ENCODE measurements at places on chromosomes 7 and 10. TPM values are rescaled to one million over a fixed set of nuclear protein-coding genes. Genes with fewer than 3 reads are reported as not detected.

- no peak for DNase-seq
These were observed 117.9 kb downstream of the ADCY1 start for GRCh38 chr7:45692031-45692430.

- peak; percentile 18 for DNase-seq
These were observed 67.8 kb upstream of the ATP6V0A4 start for GRCh38 chr7:138865843-138866242.

The PRKG1 gene
- polyA plus RNA-seq: 2.5 TPM

The MOGAT3 gene
- polyA plus RNA-seq: 0.11 TPM

GRCh38 chr10:3400348-3400747, 227.8 kb upstream of the PITRM1 start:
- DNase-seq: no peak

The SP8 gene
- 0.05 TPM for polyA plus RNA-seq

The OPALIN gene
- polyA plus RNA-seq: 0.18 TPM

GRCh38 chr7:44561962-44562621, 11.6 kb downstream of the DDX56 start:
- no peak for DNase-seq

DNA sequence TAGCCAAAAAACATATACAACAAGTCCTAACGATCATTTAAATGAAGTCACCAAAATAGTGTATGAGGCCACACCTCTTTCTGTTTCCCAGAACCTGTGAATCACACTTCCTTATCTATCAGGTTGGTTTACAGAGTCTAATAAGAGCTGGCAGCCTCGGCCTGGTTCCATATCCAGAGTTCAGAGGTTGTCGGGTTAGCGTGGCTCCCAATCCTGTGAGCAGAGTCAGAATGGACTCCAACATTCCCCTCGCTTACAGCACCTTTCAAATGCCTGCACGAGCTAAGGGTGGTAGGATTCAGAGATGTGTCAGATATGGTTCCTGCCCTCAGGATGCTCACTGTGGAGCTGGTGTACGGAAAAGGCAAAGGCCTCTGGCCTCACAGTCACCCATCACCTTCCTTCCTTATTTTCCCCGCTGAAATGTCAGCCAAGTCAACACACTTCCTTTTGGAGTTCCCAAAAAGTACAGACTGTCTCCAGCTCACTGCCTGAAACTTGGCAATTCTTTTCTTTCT, 6.0 kb downstream of the IL15RA start:
- DNase-seq: no peak

The SPAM1 gene
- polyA plus RNA-seq: 0.02 TPM

The PRPS1L1 gene
- not detected for polyA plus RNA-seq

- DNase-seq: no peak
These were observed 262.8 kb downstream of the ZEB1 start for GRCh38 chr10:31581741-31582323.

- no peak for DNase-seq
These were observed 7.1 kb upstream of the SEMA3E start for GRCh38 chr7:83655951-83656556.

GRCh38 chr10:71393841-71394475, 2.8 kb upstream of the CDH23 start:
- no peak for DNase-seq

The PPP1R17 gene
- 0.27 TPM for polyA plus RNA-seq

GRCh38 chr10:31320550-31321211, 1.7 kb downstream of the ZEB1 start:
- DNase-seq: no peak

- no peak for DNase-seq
These were observed 65.7 kb downstream of the CHST15 start for GRCh38 chr10:124027651-124028050.

The ADGRA1 gene
- 0.02 TPM for polyA plus RNA-seq

- no peak for DNase-seq
These were observed 18.7 kb upstream of the ITGA8 start for GRCh38 chr10:15738270-15738925.

The ENTPD7 gene
- polyA plus RNA-seq: 1.4 TPM

The HTR5A gene
- polyA plus RNA-seq: 2.6 TPM

DNA sequence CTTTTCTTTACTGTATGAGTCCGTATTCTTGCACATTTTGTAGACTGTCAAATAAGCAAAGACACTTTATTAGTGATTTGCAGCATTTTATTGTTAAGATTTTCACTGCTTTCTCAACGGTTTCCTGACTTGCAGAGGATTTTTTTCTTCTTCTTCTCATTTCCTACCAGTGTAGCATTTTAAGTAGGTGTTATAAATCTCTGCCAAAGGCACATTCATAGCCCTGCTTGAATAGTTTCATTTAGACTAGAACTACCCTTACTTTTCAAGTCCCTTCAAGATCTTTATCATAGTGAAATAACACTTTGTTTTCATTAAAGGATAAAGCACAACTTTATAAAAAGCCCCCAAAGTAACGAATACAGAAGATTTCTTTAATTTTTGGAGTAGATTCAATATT, 271.4 kb downstream of the TSPAN12 start:
- no peak for DNase-seq

The AEBP1 gene
- 126 TPM for polyA plus RNA-seq

DNA sequence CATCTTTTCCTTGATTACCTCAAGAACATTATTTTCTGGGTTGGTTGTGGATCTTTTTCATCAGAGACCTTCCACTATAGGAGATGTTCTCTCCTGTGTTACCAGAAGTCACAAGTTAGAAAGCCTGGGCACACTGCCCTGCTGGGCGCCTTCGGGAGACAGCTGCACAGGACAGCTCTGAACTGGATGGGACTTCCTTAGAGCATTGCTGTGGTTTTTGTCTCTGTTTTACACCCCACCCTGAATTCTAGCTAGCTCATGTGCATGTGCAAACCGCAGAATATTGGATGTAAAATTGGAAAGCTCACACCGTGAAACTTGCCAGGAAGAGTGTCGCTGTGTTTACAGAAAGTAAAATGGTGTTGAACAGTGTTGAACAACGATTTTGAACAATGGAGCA, 54.4 kb upstream of the SEC61G start:
- no peak for DNase-seq

DNA sequence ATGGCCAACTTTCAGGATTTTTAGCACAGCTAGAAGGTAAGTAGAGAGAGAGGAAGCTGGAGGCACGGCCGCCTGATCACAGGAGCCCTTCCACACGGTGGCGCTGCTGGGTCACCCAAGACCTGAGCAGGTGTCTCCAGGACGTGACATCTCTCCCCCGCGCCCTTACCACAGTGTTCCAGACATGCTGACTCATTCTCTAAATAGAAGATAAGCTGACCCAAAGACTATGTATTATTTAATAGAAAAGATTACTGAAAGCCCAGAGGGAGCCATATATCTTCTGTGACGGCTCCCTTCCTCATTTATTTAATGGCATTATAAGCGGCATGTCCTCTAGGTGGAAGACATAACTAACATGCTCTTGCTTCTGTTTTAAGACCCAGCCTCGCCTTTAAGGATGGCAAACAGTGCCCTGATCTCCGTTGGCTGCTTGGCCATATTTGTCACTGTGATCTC, 26.0 kb upstream of the MALSU1 start:
- DNase-seq: peak; percentile 79

The MBL2 gene
- 0.09 TPM for polyA plus RNA-seq

The FAM13C gene
- polyA plus RNA-seq: 3.7 TPM

DNA sequence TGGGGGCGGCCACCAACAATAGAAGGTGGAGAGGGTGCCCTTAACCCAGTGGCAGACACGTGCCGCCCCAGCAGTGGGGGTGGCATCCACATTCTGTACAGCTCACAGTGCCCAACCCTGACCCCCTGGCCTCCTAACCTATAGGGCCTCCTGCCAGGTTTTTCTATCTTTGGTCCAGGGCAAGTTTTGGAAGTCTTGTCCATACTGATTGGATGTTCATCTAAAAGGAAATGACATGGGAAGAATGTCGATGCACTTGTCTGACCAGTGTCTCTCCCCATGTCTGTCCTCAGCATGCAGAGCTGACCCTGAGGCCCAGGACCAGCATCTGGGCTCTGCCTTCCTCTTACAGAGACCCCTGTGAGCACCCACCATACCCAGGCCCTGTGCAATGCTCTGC, 32.3 kb upstream of the ANTXRL start:
- DNase-seq: no peak

The H2BK1 gene
- polyA plus RNA-seq: 0.25 TPM

The PNLIPRP2 gene
- 0.25 TPM for polyA plus RNA-seq
